ENCODE measurements at places on chromosomes 3 and 15.

DNA sequence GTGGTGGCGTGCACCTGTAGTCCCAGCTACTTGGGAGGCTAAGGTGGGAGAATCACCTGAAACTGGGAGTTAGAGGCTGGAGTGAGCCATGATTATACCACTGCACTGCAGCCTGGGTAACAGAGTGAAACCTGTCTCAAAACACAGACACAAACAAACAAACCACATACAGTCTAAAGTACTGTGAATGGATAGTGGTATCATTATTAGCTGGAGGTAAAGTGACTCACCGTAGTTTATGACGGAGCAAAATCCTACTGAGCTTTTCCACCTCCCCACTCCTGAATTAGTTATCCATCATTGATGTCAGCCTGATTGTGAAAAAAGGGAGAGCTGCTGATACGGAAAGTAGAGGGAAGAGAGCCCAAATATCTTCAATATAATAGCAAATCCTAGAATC, 3.2 kb upstream of the CNOT10 start:
- no peak for DNase-seq

DNA sequence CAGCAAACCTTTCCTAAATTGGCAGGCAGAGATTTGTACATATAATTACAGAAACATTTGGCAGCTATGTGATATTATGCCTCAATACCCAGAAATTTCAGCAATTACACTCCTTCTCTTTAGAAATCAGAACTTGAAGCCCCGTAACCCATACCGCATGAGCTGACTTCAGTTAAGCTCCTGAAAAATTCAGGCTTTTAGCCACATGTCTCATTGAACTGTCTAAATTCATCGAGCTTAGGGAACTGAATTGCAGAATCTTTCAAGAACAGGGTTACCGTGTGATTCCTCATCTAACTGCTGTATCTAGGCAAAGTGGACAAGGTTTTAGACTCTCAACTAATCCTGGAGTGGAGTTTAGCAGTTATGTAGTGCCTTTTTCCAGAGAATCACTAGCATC, 333.0 kb downstream of the EPHA3 start:
- no peak for DNase-seq

DNA sequence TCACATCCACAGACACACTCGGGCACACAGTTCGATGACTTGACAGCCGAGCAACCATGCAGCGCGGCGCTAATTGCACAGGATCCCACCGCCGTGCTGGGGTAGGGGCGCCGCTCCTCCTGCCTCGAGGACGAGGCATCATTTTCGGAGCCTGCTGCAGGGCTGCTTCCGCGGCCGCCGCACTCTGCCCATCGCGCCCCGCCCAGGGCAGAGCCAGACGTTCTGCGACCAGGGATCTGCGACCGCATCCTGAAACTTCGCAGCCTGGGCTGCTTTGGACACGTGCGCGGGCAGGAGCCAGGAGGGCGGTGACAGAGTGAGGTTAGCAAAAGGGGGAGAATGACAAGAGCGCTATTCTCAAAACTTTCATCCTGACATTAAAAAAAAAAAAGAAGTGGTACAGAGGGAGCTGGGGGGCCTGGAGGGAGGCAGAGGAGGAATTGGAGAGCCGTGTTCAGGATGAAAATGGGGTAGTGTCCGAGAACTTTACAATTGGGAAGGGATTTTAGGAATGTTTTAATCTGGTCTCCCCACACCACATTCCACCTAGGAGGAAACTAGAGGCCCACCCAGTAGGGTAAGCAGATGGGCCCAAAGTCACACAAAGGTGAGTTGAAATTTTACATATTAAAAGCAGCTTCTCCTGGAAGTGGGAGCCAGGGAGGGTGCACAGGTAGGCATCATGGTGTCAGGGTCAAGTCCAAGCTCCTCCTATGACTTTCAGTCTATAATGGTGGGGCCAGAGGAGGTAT, 15.9 kb downstream of the IGDCC3 start:
- DNase-seq, result no peak

DNA sequence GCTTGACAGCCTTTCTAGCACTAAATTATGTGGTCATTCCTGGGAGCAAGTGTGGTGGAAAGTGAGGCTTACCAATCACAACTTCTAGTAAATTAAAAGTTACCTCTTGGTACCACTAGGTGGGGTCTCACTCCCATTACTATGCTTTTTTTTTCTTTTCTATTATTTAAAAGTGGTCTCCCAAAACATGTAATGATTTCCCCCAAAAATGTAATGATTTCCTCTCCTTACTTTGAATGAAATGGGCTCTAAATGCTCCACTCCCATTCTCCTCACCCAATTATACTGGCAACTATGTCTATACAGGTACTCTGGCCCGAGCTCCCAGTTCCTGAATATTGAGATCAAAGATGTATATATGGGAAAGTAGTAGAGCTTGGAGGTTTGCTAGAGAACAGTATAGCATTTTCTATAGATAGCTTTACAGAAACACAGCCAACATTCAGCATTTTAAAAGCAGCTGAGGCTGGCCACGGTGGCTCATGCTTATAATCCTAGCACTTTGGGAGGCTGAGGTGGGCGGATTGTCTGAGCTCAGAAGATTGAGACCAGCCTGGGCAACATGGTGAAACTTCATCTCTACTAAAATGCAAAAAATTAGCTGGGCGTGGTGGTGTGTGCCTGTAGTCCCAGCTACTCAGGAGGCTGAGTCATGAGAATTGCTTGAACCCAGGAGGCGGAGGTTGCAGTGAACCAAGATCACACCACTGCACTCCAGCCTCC, 70.9 kb downstream of the DCUN1D1 start:
- DNase-seq, result no peak

DNA sequence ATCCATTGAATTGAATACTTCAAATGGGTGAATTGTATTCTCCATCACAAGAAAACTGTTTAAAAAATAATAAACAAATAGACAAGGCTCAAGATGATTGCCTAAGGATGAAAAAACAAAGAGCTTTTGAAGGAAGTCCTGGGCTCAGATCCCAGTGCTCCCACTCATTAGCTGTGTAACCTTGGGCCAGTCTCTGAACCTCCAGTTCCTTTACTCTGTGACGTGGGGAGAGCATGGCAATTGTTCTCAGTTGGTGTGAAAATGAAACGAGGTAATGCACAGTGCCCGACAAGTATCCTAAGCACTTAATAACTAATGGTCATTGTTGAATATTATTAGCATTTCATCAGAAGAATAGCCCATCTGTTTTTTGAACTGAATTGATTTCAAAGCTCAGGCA, 40.7 kb downstream of the TNIK start:
- DNase-seq, result no peak

DNA sequence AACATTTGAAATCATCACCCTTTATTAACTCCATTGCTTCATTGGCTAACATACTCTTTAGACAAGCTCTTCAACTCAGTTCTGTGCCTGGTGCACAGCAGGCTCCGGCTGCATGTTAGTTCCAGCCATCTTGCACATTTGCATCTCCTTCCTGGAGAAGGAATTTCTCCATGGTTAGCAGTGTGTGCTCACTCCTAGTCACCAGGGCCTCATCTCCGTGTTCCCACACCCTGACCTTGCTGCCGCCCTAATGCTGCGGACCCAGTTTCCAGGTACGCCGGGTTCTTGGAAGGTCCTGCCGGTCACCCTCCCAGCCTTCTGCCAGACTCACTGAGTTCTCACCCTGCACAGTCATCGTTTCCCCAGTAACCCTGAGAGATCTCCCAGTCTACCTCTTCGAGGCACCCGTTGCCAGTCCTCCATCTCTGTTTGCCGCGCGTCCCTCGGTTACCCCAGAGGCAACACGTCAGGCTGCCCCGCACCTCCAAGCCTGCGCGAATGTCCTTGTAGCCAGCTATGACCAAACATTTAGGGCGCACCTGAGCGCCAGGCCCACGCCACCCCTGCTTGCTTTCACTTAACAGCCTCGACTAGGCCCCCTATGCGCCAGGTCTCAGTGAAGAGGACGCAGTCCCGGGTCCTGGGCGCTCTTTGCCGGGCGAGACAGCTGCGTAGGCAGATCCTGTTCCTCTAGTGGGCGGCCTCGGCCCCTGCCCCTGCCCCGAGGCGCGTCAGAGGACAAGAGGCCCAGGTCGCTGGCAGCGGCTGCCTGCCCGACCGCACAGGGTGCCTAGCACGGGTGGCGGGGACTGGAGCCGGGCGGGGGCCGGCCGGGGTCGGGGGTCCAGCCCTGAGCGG, 747 bp upstream of the ZNF592 start:
- no peak for DNase-seq

DNA sequence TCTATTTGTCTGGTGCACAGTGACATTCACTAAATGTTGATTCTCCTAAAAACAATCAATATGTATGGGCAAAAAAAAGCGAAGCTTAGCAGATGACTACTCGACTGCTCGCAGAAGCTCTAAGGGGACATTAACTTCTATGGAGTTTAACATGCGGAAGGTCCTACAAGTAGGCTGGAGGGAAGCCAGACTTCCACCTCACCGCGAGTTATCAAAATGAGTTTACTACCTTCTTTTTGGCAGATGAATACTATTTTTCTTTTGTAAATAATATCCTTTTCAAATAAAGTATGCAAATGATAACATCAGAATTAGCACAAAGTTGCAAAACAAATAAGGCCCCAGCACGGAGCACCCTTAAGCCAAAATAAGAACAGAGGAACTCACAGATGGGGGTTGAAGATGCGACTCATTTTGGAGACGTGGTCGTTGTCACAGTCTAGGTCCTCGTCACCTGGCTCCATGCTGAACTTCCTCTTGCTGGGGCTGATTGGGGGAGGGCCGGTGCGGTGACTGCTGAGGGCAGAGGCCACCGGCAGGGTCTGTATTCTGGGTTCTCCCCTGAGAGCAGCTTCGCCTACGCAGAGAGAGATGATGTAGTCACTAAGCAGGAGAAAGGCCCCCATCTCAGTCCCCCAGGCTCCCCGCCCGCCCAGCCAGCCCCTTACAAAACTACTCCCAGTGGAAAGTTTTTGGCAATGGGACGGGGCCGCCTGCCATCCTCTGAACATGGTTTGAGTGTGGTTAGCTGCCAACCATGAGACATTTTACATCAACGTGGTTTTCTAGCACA, 42.1 kb downstream of the VGLL4 start:
- no peak for DNase-seq

GRCh38 chr3:180119567-180119966, 82.8 kb upstream of the PEX5L start:
- DNase-seq, result no peak

DNA sequence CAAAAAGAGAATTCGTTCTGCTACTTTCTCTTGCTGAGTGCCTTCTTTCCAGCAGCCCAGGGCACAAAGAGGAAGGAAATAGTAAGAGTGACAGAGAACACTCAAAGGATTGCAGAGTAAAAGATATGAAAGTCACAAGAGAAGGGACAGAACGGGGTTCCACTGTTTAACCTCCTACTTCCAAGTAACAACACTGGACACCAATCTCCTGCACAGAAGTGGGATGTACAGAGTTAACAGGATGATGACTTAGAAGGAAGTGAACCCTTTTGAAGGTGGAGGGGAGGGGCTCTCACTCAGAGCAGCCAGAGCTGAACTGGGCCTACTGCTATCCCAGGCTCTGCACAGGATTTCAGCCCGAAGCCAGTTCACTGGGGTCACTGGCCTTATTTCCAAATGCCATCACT, 130.1 kb upstream of the PRICKLE2 start:
- DNase-seq, result no peak

- no peak for DNase-seq
Measured at GRCh38 chr3:158026236-158026635, 80.0 kb downstream of the SHOX2 start.

- DNase-seq, result no peak
Measured at GRCh38 chr3:62265528-62265927, 107.8 kb downstream of the FEZF2 start.

DNA sequence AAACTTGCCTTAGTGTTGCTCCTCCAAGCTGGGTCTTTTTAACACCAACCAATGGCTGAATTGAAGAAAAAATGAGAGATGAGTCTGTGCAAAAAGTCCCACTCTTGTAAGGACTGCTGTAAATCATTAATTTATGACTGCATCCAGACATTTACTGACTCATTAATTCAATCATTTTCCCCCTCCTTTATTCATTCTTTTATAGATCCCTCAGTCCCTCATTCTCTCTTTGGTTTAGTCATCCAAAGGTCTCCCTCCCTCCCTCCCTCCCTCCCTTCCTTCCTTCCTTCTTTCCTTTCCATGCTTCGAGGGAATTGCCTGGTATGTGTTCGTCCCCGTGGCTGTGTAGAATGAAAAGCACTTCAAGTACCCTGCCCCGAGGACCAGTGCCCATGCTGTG, 35.3 kb upstream of the MRPS22 start:
- no peak for DNase-seq

DNA sequence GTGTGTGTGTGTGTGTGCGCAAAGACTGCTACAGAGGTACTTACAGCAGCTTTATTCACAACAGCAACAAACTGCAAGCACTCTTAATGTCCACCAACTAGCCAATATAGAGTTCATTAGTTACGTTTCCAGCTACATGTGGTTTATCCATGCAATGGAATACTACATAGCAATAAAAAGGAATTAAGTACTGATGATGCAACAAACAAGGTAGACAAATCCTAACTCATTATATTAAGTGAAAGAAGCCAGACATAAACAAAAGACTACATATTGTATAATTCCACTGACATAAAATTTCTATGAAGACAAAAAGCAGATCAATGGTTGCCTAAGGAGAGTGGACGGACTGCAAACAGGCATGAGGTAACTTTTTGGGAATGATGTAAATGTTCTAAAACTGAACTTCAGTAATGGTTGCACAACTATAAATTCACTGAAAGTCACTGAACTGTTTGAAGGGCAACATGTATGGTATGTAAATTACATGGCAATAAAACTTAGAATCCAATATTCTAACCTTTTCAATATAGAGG, 433.7 kb downstream of the SHQ1 start:
- DNase-seq, result no peak

DNA sequence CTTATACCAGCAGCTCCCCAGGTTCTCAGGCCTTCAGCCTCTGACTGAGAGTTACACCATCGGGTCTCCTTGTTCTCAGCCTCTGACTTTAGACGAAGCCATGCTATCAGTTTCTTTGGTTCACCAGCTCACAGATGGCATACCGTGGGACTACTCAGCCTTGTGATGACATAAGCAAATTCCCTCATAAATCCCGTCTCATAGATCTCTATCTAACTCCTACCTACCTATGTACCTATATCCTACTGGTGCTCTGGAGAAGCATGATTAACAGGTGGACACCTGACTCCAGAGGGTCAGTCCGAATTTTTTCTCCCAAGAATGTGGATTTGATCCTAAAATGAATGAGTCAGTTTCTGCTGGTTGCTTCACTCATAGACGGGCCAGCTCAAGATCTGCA, 59.1 kb upstream of the CDV3 start:
- no peak for DNase-seq

- no peak for DNase-seq
Measured at GRCh38 chr3:128503164-128503651, 10.2 kb upstream of the GATA2 start.

GRCh38 chr3:23175341-23176083, 27.6 kb upstream of the UBE2E2 start:
- DNase-seq, result no peak

GRCh38 chr3:143083781-143084180, 35.8 kb upstream of the CHST2 start:
- no peak for DNase-seq

GRCh38 chr3:27943106-27943505, 221.0 kb upstream of the EOMES start:
- DNase-seq, result no peak

- no peak for DNase-seq
Measured at GRCh38 chr3:130759692-130760338, 13.2 kb upstream of the PIK3R4 start.

GRCh38 chr15:87816016-87816415, 440.5 kb downstream of the NTRK3 start:
- no peak for DNase-seq

All from stimulated activated CD8-positive, alpha-beta memory T cell treated with anti-CD3 and anti-CD28 coated beads, Interleukin-7, amount 100 ng/mL, for 24 hours (primary cell).